ENCODE measurements at places on chromosomes 12 and 14.

DNA sequence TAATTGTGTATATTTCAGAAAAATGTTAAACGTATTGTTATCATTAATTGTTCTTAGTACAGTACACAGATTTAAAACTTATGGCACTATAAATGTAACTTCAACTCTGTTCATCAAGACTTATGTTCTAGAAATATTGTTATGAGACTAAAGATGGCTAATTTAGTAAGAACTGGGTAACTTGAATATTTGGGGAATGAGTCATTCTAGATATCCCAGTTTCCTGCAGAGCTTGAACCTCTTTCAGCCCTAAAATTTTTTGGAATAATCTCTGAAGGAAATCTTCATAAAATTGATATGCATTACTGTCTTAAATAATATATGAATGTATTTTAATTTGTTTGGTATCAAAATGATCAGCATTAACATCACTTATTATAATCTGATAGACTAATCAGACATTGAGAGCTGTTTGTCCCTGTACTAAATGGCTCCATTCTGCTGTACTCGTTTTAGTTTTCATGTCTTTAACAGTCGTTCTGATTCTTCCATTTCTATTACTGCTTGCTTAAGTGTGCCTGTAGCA, 87.1 kb downstream of the VEZT start:
- DNase-seq, result no peak

- no peak for DNase-seq
Measured at GRCh38 chr12:102800565-102800964, 116.5 kb downstream of the PAH start.

DNA sequence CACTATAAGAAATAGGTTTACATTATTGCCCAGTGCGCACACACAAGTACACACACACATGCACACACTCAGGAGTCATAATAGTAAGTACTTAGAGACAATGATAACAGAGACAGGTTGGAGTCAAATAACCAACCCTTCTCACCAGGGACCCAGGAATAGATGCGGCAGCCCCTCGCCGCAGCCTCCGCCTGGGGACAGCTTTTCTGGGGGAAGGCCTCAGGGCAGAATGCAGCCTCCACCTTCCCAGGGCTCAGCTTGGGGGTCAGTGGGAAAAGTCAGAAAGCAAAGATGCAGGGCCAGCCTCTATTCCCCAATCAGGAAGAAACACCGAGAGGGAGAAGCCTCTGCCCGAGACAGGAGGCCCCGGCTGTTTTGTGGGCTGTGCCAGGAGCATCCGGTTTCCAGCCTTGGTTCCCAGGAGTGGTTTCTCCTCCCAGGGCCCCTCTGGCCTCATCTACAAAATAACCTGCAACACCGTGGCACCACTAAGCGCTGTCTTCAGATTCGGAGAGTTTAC, 23.4 kb upstream of the EIF5 start:
- no peak for DNase-seq

DNA sequence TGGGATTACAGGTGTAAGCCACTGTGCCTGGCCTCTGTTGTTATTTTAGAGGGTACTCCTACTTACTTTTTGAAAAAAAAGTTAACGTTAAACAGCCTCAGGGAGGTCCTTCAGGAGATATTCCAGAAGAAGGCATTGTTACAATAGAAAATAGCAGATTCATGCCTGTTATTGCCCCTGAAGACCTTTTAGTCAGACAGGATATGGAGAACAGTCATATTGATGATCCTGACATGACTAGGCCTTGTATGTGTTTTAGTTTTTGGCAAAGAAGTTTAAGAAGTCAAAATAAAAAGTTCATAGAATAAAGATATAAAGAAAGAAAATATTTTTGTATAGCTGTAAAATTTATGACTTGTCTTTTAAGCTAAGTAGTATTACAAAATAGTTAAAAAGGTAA, 45.3 kb downstream of the WASHC3 start:
- DNase-seq, result no peak

DNA sequence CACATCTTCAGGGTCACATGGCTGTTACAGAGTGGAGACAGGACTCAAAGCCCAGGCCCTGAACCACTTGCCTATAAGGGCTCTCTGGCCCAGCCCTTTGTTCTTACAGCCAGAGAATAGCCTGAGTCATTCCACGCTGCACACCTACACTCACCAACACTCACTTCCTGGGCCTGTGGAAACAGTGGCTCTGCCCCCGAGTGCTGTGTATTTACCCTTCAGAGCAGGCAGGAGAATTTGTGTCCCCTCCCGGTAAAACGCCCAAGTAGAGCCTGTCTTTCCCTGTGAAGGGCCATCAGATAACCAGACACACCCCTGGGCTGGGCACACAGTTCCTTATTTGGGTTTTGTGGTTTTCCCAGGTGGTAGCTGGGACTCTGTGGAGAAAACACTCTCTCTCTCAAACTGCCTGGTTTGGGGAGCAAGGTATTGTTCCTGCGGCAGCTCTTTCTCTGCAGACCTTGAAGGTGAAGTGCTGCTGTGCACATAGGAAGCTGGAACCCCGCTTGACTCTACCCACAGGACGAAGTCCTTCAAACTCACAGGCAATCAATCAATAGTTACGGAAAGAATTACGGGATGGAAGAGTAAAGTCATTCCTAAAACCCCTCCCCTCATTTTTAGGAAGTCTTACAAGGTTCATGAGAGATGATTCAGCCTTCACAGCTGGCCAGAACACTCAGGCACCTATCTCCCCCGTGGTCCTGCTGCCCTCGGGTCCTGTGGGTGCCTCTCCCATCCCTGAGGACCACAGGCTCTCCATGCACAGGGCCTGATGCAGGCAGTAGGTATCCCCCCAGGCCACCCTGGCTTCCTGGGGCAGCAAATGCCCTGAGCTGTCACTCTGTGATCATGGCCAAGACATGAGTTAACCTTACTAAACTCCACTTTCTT, 20.3 kb downstream of the FIGNL2 start:
- no peak for DNase-seq

- DNase-seq, result no peak
Measured at GRCh38 chr14:103225062-103225461, 101.8 kb downstream of the TNFAIP2 start.

GRCh38 chr12:67885375-67886169, 103.7 kb upstream of the IFNG-AS1 start:
- DNase-seq, result no peak

DNA sequence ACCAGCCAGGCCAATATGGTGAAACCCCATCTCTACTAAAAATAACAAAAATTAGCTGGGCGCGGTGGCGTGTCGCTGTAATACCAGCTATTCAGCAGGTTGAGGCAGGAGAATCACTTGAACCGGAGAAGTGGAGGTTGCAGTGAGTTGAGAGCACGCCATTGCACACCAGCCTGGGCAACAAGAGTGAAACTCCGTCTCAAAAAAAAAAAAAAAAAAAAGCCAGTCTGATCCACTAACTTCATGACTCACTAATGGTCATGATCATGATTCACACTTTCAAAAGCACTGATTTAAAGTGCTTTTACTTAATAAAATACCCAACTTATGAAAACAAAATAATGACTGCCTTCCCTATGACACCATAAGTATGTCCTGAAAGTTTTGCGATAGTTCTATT, 38.4 kb upstream of the CPM start:
- DNase-seq, result no peak
